ENCODE measurements at places on chromosomes 11 and 22.
A peak's percentile ranks its signal among the peaks of the same experiment; 100 is the strongest.

DNA sequence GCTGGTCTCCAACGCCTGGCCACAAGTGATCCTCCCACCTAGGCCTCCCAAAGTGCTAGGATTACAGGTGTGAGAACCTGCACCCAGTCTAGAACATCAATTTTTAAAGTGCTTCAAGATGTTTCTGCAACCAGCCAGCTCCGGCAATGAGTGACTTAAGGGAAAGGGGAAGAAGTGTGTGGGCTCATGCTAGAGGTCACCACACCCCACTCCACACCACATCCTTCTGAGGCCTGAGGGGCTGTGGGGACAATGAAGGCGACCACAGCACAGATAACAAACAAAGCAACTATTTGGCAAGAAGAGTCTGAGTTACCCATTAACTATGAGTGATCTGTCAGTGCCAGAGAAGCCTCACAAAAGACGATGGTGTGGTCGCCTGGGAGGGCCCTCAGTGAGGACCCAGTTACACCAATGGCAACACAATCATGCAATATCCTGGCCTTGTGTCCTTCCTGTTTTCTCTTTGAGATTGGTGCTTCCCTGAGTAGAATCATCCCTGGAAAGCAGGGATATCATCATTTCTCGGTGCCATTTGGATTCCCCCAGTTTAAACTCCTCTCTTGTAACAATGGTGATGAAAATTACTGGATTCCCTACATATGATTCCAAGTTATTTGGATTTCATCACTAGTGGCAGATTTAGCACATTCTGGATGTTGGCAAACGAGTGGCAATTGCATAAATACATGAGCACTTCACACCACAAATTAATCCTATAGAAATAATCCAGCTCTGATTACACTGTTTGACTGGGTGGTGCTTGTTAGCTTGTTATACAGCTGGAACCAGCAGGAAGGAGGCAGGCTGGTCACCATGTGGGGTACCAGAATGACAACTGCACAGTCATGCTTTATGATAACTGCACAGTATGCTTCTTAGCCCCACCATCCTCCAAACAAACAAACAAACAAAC lies 18.4 kb downstream of the ABTB2 start:
- DNase-seq, result no peak

GRCh38 chr11:107573438-107573837 lies 7.9 kb upstream of the ALKBH8 start:
- DNase-seq, result no peak

DNA sequence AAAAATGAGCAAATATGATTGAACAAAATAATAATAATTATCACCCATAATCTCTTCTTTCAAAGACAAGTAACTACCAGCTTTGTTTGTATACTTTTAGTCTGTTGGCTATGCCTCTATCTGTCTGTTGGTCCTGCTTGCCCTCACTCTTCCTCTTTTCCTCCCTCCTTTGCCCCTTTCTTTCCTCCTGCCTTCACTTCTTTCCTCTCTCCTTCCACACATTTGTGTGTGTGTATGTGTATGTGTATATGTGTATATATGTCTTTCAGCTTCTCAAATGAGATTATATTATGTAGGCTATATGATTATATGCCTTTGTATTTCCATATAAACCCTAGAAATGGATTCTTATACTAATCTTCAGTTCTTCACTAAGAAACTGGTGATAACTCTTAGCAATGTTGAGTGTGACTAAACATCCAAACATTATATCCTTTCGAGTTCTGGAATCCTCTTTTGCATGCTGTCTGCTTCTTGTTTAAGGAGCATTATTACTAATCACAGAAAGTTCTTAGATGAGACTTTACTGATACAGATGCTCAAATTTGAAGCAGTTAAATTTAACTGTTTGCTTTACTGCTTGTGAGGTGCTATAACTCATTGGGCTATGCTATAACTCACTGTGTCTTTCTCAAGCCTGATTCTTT lies 219.1 kb downstream of the TMEM135 start:
- no peak for DNase-seq

DNA sequence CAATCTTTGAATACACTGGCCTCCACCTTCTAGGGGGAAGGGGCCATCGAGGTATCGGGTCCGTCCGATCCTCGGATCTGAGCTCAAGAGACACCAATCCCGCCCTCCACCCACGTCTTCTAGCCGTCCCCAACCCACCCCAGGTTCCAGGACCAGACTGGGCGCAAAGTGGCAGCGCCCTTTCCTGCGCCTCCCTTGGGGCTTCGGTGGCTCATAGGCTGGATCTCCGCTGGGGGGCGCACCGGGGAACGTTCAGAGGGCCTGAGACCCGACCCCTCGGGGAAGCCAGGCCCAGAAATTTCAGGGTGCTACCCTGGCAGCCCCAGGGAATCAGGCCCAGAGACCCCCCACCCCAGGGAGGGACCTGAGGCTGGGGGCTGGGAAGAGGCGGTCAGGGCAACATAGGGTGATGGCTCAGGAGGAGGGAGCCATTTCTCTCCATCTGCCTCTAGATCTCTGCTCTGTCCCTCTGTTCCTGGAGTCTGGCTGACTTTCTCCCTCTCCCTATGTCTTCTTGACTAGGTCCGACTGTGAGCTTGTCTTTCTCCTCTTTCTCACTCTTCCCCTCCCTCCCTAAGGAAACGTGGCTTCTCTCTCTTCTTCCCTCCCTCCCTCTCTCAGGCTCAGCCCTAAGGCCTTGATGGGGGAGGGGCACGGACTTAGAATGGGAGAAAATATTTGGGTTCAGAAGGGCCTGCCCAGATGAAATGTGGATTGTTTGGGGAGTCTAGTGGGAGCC lies 1.1 kb downstream of the CREB3L1 start:
- DNase-seq, result no peak

DNA sequence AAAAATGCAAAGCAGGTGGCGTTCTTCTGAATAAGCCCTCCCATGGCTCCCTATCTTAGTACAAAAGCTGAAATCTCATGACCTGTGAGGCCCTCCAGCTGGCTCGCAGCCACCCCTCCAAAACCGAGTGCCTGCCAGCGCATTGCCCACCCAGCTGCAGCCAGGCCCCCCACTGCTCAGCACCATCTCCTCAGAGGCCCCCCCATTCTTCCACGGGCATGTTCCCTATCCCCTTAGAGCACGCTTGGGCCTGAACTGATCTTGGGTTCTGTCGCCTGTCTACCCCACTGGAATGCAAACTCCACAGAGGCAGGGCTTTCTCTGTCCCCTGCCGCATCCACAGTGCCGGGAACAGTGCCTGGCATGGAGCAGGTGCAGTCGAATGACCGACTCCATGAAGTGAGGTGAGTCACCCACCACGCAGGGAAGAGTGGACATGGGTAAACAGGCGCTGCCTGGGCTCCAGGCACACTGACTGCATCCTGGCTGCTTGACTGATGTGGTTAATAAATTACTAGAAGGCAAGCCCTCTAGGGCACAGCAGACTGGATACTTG lies 11.3 kb upstream of the EFCAB6 start:
- DNase-seq, result no peak

GRCh38 chr22:33597274-33597985 lies 322.8 kb downstream of the LARGE1 start:
- no peak for DNase-seq

DNA sequence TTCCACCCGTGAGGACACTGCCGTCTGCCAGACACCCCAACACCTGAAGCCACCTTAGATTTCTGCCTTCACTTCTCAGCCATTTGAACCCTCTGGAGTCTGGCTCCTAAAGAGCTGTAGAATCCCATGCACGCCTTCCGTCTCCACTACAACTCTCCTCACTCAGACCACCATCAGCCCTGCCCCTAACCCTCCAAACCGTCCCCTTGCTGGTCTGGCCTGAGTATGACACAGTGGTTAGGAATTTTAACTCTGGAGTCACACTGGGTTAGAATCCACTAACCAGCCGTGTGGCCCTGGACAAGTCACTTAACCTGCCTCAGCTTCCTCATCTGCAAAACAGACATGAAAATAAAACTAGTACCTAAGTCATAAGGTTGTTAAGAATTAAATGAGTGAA lies 3.0 kb downstream of the CNIH2 start:
- DNase-seq, result no peak

DNA sequence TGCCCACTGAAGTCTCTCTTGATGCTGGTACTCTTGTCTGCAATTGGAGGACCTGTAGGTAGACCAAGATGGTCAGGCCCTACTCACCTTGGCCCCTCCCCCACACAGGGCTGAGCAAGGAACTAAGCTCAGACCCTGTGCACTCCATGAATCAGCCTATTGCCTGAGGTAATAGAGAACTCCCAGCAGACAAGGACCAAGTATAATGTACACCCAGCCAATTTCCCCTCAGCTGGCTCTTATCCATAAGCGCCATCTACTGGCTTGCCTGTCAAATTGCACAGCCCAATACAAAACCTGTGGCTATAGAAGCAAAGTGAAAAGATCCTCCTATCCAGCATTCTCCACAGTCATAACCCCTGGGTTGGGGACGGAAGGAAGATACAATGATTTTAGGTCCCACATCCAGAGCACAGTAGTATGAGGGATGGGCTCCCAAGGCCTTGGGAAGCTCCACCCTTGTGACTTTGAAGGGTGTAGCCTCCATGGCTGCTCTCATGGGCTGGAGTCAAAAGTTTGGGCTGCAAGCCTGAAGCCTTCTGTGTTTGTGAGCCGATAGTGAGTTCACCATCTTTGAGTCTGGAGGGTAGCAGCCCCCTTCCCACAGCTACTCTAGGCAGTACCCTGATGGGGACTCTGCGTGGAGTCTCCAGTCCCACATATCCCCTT lies 56.0 kb downstream of the GLYATL2 start:
- DNase-seq, result peak; percentile 67

- peak; percentile 51 for DNase-seq
These were observed 29.0 kb upstream of the API5 start for GRCh38 chr11:43282607-43283440.

DNA sequence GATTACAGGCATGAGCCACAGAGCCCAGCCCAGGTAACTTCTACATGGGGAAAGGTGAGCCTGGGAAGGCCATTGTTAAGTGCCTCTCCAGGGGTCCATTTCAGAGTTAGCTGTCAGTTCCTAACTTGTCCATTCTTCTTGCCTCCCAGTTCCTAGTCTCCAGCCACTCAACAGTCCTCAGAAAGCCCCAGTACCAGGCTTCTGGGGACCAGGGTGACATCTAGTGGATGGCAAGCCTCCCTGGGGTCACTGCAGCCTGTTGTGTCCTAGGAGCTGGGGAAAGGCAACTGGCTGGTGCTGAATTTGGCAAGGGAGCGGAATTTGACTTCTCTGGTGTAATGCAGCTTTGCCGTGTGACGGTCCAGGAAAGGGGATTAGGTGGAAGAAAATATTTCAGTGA lies 2.1 kb downstream of the LGALS12 start:
- DNase-seq, result peak; percentile 18

DNA sequence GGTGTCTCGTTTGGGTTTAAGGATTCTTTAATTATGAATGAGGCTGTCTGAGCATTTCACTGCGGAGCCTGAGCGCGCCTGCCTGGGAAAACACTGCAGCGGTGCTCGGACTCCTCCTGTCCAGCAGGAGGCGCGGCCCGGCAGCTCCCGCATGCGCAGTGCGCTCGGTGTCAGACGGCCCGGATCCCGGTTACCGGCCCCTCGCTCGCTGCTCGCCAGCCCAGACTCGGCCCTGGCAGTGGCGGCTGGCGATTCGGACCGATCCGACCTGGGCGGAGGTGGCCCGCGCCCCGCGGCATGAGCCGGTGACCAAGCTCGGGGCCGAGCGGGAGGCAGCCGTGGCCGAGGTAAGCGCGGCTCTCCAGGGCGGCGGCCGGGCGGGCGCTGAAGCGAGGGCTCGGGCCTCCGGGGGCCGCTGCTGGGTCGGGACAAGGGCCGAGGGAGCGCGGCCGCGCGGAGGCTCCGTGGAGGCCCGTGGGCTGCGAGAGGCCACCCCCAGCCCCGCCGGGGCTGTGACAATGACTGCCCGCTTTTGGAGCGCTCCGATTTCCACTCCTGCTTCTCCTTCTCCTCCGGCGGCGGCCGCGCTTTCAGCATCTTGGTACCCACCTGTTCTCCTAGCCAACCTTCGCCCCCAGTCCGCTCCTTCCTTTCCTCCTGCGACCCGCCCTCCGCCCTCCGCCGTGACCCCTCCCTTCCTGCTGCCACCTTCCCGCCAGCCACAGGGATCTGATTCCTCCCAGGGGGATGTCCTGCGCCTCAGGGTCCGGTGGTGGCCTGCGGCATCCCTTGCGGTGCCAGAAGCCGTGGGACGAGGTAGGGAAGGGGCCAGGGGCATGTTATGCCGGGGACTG lies at the start of gene EXT2:
EXT2 (plus strand) TSS at position 173 of the 854 bp plus-strand sequence. CDS start 12,035 bp downstream, outside the sequence.
- peak; percentile 92 for DNase-seq

- no peak for DNase-seq
These were observed 6.4 kb upstream of the SYT12 start for GRCh38 chr11:67016550-67016949.

DNA sequence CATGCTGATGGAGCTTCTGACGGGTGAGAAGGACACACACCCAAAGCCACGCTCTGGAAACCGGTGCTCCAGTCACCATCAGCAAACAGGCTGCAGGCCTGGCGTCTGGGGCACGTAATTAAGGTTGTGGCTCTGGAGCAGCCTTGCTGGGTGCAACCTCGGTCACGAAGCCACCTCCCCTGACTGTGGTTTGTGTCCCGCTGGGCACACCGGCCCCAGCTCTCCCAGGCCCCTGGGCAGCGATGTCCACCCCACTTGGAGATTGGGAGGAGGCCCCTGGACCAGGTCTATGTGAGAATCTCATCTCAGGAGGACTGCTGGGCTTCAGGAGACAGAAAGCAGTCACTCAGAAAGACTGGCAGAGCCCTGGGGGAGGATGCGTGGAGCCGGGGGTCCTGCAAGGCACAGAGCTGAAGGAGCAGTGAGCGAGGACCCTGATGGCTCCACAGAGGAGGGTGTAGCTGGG lies 631.6 kb downstream of the BRD1 start:
- no peak for DNase-seq

DNA sequence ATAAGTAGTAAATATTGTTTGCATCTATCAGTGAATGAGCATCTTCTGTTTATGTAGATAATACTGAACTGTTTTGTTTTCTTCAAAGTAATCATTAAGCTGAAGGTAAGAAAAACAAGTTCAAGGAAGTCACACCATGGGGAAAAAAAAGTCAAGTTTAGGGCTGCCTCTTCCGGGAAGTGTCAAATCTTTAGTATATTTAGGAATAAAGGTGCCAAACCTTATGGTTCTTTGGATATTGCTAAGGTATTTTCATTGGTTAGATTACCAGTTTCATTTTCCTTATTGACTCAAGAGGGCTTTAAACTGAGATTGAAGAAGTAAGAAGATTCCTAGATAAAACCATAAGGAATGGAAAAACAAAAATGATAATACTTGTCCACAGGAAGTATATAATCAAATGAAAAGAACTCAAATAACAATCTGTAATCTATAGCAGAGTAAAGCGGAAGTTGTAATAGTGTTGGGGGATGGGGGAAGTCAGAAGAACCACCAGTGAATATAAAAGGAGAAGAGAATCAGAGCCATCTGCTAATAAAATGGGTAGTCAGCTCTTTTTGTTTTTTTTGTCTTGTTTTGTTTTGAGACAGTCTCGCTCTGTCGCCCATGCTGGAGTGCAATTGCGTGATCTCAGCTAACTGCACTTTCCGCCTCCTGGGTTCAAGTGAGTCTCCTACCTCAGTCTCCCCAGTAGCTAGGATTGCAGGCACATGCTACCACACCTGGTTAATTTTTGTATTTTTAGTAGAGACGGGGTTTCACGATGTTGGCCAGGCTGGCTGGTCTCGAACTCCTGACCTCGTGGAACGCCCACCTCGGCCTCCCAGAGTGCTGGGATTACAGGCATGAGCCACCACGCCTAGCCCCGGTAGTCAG lies 2.3 kb downstream of the ATM start:
- DNase-seq, result no peak

GRCh38 chr11:12200991-12201985 lies 90.9 kb downstream of the MICAL2 start:
- peak; percentile 86 for DNase-seq

GRCh38 chr11:9662273-9662672 lies 1.6 kb upstream of the SWAP70 start:
- DNase-seq, result no peak
